ENCODE measurements at places on chromosomes 4 and X.

- DNase-seq: no peak
Observed at GRCh38 chrX:106391284-106391911, 220.4 kb upstream of the RADX start.

DNA sequence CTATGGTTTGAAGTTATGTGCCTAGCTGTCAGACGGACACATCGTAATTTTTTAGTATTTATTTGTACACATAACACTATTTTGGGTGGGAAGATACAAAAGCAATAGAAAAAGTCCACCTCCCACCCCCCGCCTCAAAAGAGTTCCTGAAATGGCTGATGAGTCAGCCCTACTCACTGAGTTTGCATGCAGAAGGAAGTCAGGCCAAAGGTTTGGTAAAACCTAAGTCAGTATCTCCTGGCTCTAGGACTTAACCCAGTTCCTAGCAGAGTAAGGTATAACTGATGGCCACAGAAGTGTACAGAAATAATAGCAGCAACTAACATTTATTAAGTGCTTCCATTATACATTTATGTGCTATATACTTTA lies 2.9 kb upstream of the KLHL2 start:
- DNase-seq: peak; percentile 58

- DNase-seq: no peak
Observed at GRCh38 chr4:142191901-142192300, 555.5 kb downstream of the IL15 start.

DNA sequence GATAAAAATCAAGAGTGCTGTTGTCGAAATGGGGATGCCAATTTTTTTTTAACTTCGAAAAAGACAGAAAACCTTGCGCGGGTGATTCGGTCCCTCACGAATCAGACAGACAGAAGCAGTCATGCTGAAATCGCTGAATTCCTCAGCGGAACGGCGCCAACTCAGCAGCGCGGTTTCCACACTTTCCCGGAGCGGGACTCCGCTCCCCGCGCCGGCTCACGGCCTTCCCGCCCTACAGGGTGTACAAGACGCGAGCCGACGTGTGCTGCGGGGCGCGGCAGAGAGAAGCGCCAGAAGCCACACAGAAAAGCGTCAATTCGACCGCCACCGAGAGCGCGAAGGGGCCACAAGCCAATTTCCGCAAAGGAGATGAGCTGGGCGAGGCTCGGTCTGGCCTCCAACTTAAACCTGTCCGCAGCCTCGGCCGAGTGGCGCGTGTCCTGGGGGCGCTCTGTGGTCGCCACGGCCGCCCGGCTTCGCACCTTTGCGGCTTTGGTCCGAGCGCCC lies 1.3 kb downstream of the NEXMIF start:
- peak; percentile 0 for DNase-seq

DNA sequence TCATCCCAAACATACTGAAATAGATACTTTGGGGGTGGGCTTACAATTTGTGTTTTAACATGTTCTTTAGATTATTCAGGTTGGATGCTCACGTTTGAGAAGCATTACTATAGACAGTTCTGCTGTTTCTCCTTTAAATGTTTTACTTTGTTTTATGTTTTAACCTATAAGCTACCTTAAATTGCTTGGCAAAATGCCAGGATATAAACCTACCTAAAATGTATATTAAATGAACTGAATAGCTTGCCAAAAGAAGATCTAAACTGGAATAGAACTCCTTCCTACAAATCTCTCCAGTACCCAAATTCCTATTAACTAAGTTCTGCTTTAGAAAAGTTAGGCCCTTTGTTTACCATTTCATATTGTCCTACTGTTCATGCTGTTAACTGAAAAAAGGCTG lies 124.4 kb downstream of the TBX22 start:
- no peak for DNase-seq

DNA sequence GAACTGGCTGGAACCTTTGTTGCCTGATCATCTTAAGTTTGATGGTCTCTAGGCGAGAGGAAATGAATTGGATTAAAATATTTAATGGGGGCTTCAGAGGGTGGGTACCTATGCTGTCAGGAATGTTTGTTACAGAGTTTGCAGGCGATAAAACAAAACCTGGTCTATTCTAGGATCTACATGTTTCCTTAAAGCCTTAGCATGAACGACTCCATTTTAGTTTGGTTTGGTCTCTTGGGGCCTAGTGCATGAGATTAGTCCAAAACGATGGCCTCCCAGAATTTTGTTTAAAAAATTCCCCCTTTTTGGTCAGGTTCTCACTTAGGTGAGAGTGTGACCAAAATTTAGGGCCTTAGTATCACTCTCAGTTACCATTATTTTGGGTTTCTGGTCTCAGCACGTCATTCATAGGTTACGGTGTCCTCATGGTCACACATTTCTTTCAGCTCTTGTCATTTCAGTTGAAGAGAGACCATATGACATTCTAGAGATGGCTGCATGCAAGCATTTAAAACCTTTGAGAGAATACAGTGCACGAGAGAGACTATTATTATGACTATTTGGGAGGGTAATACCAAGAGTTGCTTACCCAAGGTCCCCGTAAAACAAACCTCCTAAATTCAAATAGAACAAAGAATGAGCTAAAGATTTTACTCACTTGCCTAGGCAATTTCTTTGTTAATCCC lies 13.8 kb downstream of the MOB1B start:
- no peak for DNase-seq

DNA sequence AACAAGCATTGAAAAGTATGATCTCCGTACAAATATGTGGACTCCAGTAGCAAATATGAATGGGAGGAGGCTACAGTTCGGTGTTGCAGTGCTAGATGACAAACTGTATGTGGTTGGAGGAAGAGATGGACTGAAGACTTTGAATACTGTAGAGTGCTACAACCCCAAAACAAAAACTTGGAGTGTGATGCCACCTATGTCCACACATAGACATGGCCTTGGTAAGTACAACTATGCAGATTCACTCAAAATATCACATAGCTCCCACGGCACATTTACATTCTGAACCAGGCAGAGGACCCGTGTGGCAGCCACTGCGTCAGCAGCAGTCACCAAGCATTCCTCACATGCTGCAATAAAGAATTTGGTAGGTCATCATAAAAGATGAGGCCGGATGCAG lies 41.3 kb downstream of the KLHL5 start:
- no peak for DNase-seq

DNA sequence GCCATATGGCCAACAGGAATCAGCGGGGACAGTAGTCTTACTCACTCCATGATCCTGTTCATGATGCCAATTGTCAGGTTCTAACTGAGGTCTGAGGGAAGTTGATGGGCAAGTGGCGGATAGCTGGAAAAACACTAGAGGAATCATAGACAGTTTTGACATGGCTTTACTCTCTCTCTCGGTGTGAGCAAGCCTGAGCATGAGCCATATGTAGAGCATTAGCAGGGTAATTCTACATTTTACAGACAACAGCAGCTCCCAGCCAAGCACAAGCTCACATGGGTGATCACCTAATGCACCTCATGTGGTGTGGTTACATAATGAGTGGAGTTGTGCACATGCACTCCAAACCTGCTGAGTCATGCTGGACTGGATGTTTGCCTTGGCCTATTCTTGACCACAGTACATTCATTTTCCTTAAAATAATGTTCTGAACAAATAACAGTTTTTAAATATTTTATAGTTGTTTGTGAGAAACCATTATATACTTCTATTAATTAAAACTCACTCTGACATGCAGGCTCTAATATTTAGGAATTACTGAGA lies 429.2 kb downstream of the GPAT3 start:
- no peak for DNase-seq

Data from suppressor macrophage treated with lipopolysaccharide for 4 hours (primary cell).